ENCODE measurements at places on chromosomes 2 and 18. TPM values are rescaled to one million over a fixed set of nuclear protein-coding genes. Genes with fewer than 3 reads are reported as not detected.

The TSPYL6 gene
- total RNA-seq: not detected

The VWA3B gene
- total RNA-seq: not detected

The CYTIP gene
- 0.64 TPM for total RNA-seq

The DSEL gene
- 105 TPM for total RNA-seq

The CDH7 gene
- not detected for total RNA-seq

The TUBA3E gene
- not detected for total RNA-seq

DNA sequence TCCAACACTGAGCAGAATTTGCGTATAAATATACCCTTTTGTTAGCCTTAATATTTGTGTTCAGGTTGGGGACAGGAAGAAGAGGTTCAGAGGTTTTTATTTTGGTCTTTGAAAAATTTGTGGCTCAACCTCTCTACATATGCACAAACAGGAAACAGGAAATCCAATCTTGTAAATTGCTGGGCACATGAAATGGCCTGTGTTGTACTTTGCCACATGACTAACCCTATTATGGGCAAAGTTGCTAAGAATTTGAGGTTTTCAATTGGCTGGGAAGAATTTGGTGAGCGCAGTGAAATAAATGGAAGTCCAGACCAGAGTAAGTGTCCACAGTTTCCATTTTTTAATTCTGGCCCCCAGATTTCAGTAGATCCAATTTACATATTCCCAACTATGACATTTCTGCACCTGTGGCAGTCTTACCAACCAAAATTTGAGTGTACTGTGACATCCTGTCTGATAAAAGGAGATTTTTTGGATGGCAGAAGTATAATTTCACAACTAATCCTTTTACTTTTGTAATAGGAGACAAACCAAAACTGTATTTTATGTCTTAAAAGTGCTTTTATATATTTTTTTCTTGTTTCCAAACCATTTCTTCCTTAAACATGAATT, 63.6 kb downstream of the COX7A2L start:
- DNase-seq: no peak

- no peak for DNase-seq
These were observed 112.5 kb upstream of the NFATC1 start for GRCh38 chr18:79283131-79283810.

- no peak for DNase-seq
These were observed 6.3 kb downstream of the SNORC start for GRCh38 chr2:232876161-232876977.

DNA sequence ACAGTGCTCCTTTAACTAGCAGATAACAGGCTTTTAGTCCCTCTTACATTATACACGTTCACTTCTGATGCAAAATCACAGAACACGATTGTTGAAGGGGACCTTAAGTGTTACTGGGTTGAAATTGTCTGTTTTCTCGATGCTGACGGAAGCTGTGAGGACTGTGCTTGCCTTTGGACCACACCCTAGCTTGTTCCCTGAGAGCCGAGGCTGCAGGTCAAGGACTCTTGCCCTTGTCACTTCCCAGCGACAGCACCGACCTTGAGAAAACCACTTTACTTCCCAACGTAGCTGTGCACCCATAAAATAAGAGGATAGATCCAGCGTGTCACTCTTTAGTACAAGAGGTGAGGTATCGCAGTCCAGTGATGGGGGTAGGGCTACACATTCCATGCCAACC, 701.0 kb downstream of the DCDC2C start:
- no peak for DNase-seq

GRCh38 chr2:39411181-39411944, 25.7 kb downstream of the MAP4K3 start:
- no peak for DNase-seq

- DNase-seq: no peak
These were observed 25.9 kb downstream of the TMSB10 start for GRCh38 chr2:84931384-84931821.

DNA sequence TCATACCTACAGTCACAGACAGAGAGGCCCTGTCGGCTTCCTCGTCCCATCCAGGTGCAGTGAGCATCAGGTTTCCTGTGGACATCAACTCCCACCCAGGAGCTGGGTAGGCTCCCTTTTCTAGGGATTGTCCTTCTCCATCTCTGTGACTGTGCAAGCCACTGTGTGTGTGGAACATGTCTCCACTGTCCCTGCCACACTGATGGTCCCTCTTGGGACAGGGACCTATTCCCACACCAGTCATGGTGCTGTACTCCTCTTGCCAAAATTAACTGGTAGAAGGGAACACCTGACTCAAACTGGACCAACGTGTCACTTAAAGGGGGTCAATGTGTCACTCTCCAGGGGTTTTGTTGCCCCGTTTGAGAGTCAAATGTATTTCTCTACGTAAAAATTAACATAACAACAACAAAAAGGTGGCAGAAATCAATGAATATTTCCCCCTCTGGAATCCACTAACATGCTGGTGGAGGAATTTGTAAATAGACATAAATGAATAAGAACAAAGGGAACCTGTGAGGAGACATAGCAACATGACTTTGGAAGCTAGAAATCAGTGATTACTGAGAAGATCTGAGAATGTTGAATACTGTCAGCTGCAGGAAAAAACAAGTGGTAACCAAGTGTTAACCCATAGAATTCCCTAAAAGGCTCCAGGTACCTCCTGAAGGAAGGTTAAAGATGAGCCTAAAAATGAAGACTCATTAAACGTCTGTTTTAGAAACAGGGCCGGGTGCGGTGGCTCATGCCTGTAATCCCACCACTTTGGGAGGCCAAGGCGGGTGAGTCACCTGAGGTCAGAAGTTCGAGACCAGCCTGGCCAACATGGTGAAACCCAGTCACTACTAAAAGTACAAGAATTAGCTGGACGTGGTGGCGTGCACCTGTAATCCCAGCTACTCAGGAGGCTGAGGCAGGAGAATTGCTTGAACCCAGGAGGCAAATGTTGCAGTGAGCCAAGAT, 40.4 kb downstream of the SH2D6 start:
- no peak for DNase-seq

- no peak for DNase-seq
These were observed 17.5 kb upstream of the MGAT4A start for GRCh38 chr2:98748292-98749065.

DNA sequence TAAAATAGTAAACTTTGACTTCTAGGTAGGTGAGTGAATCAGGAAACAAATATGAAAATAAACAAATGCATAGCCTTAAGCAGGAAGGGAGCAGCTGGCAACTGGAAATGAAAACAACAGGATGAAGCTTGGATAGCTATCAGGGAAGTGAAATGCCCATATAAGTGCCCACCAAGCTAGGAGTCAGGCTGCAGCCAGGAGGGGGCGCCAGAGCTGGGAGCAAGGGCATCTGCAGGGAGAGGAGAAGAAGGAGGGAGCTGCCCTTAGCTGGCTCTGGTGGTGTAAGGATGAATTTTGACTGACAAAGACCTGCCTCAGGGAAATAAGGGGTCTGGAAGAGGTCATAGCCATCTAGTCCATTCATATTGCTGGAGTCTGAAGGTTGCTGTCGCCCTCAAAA, 298.3 kb downstream of the TDRD15 start:
- DNase-seq: no peak

DNA sequence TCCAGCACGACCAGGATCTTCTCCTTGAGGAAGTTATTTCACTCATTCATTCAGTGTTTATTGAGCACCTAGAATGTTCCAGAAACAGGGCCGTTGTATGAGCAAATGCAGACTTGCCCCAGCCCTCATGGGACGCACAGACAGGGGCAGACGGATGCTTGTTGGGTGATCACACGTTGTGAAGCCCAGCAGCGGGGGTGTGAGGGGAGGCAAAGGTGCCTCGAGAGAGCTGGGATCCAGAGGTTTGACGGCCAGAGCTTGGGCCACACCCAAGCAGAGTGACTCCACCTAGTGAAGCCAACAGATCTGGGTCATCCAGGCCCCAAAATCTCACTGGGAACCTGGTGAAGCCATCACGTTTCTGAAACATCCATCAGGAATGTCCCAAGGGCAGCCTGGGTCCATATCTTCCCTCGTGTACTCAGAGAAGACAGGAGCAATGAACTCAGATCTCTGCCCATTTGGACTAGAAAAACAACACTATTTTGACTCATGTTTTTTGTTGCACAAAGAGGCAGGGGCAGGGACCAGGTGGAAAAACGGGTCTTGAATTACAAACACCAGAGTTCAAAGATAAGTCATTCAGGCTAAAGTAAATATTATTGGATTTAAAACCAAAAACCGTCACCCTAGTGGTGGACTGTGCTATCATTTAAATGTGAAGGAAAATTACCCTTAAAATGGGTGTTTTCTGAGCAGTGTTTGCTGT, 54.9 kb upstream of the RBM44 start:
- peak; percentile 56 for DNase-seq

DNA sequence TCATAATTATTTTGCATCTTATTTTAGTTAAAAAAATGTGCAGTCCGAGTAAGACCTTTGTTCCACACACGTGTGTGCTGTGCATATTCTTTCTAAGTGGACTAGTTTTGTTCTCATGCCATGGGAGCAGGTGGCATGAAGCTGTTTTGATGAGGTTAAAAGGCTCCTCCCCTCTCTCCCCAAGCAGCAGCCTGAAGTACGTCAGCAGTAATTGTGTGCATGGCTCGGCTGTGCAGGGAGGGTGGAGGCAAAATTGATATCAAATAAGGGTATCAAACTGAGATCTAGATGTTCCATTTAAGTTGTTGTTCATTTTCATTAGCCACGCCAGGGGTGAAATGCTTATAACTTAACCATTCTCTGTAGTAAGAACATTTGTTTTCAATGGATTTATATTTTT, at the start of gene NYAP2:
Gene NYAP2 (plus strand): TSS at position 207 of the 400 bp plus-strand sequence. CDS start 9,171 bp downstream, outside the sequence.
- DNase-seq: no peak

- DNase-seq: no peak
These were observed 64.8 kb upstream of the ALKAL2 start for GRCh38 chr2:352696-353095.

- DNase-seq: no peak
These were observed 45.2 kb upstream of the NYAP2 start for GRCh38 chr2:225354281-225354774.

- no peak for DNase-seq
These were observed 120.9 kb upstream of the DLX2 start for GRCh38 chr2:172223601-172224054.

DNA sequence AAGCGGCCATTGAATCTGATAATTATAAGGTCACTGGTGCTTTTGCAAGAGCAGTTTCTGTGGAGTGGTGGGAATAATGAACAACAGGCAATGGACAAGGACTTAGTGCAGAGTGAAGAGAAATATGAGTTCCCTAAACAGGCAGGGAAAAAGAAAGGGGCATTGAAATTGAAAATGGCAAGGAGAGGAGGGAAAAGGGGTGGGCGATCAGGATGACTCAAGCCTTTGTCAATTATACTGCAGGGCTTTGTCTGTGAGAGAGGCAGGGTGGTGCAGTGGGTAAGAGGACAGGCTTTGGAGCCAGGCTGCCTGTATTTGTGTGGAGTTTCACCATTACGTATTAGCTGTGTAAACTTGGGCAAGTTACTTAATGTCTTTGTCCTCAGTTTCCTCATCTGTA, 29.5 kb upstream of the PAIP2B start:
- no peak for DNase-seq

- DNase-seq: no peak
These were observed 63.2 kb downstream of the ZEB2 start for GRCh38 chr2:144456680-144457079.

- DNase-seq: no peak
These were observed 49.7 kb upstream of the CD28 start for GRCh38 chr2:203656522-203657287.

DNA sequence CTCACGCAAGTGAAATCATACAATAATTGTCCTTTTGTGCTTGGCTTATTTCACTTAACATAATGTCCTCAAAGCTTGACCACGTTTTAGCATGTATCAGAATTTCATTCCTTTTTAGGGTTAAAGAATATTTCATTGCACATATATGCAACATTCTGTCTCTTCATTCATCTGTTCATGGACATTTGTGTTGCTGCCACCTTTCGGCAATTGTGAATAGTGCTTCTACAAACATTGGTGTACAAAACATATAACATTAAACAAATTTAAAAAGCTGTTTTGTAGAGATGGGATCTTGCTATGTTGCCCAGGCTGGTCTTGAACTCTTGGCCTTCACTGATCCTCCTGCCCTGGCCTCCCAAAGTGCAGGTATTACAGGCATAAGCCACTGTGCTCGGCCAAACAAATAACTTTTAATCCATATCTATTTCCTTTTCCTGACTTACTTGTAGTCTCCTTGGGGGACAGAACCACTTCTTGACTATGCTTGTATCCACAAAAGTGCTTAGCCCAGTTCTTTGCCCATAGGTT, 209.3 kb downstream of the SLC4A3 start:
- DNase-seq: no peak

DNA sequence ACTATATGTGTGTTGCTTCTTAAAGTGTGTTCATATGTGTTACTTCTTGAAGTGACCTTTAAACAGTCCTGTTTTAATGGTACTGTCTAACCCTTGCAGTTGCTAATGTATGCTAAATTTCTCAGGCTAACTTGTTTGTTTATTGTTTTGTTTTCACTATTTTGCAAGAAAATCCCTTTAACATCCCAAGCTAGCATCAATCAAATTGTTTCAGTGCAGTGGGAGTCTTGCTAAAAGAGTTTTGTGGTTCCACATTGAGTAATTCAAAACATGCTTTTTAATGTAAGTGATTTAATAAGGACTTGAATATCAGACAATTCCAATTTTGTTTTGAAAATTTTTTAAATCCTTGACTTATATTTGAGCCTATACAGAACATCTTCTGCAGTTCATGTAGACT, 3.6 kb downstream of the SH3RF3 start:
- no peak for DNase-seq

DNA sequence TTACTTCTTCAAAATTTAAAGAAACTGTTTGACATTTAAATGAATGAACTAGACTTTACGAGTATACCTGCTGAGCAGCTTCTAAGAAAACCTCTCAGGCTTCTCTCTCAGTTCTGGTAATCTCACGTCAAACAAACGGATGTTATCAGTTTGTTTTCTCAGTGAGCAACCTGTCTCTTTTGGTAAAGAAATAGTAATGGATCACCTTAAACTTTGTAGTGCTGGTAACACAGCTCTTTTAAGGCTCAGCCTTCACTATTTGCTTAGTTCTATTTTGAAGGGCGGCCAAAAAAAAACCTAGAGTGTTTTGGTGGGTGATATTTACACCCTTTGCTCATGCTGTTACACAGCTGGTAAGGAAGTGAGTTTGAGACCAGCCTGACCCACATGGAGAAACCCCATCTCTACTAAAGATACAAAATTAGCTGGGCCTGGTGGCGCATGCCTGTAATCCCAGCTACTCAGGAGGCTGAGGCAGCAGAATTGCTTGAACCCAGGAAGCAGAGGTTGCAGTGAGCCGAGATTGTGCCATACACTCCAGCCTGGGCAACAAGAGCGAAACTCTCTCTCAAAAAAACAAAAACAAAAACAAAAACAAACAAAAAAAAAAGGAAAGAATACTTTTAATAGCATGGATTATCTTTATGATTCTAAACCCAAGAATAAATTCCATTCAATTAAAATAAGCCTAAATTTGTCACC, 15.9 kb downstream of the FN1 start:
- no peak for DNase-seq

- no peak for DNase-seq
These were observed 254.3 kb downstream of the RBM43 start for GRCh38 chr2:151007365-151007764.

DNA sequence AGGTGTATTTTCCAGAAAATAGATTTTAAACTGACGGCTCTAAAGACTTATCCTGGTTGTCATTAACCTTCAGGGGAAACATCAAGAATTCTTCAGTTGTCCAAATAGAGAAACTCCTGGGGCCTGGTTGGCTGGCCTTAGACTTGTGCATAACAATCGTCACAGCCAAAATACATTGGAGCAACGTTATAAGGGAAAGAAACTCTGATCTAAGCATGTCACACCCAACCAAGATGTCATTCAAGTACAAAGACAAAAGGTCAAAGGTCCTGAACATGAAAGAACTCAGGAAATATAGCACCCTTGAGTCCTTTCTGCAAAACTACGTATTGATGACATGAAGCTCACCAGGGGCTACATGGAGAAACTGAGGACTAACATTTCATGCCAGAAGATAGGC, 23.8 kb upstream of the APCDD1 start:
- no peak for DNase-seq

All from osteocyte (in vitro differentiated cells).